ELR (cell line): ENCODE measurements at places on chromosomes 16 and 17.

GRCh38 chr17:50018909-50019308 is 23.9 kb upstream of the DLX3 start:
- DNase-seq: no peak

DNA sequence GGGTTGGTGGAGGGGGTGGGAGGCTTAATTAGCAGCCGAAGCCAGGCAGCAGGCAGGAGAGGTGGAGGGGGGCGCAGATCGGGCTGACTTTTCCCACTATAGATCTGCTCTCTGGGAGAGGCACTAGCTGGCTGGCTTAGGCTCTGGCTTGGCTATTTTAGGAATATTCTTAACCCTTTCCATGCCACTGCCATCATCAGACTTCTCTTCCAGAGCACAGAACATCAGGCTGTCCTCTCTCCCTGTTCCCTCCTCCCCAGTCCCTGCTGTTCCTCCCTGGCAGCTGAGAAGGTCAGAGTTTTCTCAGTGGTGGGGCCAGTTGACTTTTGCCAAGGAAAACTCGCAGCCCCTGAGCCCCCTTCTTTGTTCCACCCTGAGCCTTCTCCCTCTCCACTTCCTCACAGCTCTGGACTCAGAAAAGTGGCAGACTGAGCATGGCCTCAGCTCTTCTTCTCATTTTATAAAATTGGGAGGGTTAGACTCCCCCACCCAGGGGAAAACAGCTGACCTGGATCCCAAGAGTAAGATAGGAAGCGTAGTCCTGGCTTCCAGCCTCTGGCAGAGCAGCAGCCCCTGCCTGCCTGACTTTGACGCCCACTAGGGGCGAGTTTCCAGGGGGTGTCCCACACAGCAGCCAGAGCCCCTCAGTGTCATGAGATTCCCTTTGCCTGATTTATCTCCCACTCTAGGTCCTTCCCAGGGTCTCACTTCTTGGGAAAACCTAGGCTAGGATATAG is 9.9 kb upstream of the C1QL1 start:
- no peak for DNase-seq

DNA sequence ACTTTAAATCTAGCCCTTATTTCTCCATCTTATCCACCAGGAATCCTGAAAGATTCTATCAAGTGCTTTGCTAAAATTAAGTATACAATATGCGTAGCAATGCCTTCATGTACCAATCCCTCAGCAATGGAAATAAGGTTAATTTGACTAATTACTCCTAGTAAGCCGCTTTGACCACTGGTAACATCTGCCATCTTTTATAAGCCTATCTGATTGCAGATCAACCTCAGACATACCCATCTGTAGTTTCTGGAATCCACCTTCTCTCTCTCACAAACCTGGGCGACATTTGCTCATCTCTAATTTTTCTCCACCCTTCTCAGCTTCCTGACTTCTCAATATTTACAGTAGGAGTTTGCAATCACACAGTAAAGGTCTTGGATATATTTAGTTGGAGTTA is 138.8 kb upstream of the CRHR1 start:
- DNase-seq: no peak

DNA sequence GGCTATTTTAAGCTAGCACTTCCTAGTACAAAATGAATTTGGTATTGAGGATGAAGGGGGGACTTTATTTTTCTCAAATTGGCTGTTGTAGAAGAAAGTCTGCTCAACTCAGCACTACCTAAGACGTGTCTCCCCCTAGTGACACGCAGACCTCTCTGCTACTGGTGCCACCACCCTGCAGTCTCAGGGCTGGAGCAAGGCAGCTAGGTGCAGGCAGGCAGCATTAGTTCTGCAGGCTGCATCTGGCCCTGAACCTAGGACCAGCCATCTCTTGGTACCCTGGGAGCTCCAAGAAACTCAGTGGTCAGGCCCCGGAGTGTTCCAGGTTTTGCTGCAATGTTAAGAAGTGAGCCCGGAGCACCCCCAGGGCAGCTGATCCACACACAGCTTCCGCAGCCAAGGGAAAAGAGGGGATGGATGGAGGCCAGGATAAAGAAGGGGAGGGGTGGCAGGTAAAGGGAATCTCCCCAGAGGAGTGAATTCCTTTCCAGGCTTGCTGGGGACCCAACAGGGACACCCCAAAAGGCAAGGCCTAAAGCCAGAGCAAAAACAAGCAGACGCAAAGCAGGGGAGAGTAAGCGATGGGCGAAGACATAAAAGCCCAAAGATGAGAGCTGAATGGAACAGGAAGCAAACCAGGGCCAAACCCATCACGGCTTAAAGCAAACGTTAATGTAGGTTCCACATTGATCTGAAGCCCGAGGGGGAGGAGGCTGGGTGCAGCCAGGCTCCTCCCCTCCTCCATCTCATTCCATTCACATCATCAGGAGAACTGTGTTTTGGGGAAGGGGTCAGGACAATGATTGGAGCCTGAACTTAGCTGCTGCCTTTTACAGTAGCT is 200.5 kb downstream of the ZFHX3 start:
- DNase-seq: peak; percentile 54

DNA sequence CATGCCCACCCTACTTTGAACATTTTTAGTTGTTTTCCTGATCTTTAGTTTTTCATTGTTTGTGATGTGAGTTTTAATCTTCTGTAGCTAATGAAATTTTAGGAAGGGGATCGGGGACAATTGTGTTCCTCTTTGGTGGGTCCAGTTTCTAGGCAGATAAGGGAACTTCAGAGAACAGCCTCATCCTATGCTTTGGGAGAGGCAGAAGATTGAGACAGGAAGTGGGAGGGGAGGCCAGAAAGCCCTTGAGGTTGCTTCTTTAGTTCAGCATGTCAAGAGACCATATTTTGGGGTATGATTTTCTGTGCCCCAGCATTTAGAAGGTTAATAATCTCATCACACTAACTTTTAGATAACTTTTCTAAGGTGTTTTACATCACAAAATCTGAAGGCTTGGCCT is 191.0 kb downstream of the TANC2 start:
- DNase-seq: no peak

- DNase-seq: no peak
These were observed 193.6 kb downstream of the CDH8 start for GRCh38 chr16:61842666-61843065.

GRCh38 chr17:72985882-72986720 is 106.4 kb downstream of the SLC39A11 start:
- DNase-seq: peak; percentile 85

GRCh38 chr17:2033153-2033552 is 3.2 kb downstream of the DPH1 start:
- DNase-seq: no peak

DNA sequence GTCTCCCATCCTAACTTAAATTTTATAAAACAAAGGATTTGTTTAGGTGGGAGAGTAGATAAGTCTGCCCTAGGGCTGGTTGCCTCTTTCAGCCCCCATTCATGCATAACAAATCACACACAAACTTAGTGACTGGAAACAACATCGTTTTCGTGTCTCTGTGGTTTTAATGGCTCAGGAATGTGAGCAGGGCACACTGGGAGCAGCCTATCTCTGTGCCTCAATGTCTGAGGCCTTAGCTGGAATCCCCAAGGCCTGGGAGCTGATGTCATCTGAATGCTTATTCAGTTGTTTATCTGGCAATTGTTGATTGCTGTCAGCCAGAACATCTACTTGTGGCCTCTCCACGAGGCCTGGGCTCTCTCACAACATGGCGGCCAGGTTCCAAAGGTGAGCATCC is 101.9 kb upstream of the HSBP1 start:
- DNase-seq: peak; percentile 42

GRCh38 chr17:77481476-77482374 is 341.0 kb downstream of the SEC14L1 start:
- DNase-seq: no peak

DNA sequence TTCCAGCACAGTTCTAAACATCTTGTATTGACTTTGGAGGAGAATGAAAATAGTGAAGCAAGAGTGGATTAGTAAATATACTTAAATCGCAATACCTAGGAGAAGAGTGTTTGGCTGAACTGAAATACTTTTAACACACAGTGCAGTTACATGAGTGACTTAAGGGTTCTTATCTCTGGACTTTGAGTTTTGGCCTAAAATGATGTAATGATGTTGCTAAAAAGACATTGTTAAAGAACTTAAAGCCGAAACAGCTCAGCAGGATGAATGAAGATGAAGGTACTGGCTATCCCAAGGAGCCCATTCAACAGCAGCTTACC is 28.1 kb downstream of the PMP22 start:
- DNase-seq: no peak

DNA sequence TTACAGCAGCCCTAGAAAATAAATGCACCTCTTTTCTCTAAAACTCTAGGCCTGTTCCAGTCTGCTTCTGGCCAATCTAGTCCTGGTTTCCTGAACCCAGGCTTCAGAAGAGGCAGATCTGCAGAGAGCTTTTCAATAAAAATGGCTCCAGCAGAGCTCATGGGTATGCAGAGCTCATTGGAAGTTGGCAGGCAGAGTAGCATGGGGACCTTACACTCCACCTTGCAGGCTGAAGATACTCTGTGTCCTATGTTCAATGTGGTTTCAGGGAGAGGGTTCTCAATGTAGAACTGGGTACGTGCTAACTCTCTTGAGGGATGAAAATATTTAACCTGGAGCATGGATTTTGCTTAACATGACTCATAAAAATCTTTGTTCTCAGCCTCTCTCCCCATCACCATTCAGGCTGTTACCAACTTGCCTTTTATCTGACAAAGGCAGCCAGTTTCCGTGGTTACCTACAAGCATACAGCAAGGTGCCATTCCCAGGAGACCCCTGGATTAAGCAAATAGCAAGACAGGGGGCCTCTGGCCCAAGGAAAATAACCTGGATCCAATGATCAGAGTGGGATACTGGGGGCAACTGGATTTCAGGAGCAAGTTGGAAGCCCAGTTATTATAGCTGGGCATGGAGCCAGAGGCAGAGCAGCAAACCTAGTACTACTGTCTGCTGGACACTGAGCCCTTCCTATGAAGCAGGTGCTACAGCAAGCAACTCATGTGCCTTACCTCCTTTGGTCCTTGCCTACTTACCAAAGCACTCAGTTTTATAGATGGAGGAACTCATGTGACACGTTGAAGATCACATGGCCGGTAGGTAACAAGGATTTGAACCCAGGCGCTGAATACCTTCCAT is 98.2 kb upstream of the DHX40 start:
- no peak for DNase-seq

DNA sequence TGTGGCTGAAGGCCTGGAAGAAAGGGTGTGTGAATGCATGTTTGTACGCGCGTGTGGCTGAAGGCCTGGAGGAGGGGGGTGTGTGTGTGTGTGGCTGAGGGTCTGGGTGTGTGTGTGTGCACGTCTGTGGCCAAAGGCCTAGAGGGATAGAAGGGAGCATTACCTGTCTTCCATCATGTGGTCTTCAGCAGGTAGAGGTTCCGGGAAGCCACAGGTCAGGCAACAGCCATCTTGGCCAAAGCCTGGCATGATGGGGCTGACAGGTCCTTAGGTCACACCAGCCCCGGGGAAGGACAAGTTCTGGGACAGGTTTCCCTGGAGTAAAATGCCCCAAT is 5.2 kb downstream of the LITAFD start:
- DNase-seq: no peak

GRCh38 chr16:9238346-9238745 is 146.9 kb downstream of the HAPSTR1 start:
- DNase-seq: no peak

DNA sequence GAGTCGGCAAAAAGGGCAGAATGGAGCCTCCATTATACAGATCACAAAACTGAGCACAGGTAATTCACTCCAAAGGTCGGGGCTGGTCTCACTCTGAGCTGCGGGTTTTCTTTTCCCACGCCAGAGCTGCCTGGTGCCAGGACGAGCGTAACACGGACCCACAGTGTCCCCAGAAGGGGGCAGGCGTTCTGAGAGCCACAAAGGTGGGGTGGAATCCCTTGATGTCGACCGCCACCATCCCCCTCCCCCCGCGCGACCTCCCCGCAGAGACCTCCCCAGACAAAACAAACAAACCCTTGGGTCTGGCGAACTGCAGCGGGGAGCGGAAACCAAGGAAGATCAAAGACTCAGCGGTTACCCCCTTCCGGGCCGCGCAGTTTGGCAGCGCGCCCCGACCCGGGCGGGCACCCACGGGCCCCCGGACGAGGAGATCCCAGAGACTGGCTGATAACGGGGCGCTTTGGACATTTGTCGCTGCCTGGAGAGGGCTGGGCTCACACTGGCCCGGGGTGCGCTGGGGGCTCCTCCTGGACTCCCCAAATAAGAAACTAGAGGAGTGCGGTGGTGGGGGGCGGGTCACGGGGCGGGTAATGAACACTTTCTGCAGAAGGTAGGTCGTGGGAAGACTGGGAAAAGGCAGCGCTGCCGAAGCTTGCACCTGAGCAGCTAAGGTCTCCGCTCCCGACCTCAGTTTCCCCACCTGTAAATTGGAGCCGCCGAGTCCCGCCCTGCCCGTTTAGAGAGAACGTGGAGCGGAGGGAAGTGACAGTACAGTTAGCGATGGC is 664 bp upstream of the NKD1 start:
- DNase-seq: peak; percentile 33

DNA sequence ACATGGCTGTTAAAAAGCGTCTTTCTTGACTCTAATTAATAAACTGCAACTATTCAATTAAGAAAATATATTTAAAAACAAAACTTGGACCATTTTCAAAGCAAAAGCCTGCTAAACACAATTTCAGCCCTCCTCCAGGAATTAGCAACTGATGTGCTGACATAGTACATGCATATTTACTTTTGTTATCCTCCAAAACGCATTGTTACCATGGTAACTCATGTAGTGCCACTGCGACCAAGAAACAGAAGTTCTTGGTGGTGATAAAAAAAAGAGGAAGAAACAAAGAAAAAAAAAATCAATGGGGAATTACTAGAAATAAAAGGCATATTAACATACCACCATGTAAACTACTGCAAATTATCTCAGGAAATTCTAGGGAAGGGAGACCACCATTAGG is 793.4 kb upstream of the CDH8 start:
- no peak for DNase-seq

- DNase-seq: peak; percentile 48
These were observed 763 bp downstream of the ZKSCAN2 start for GRCh38 chr16:25256695-25257469.

DNA sequence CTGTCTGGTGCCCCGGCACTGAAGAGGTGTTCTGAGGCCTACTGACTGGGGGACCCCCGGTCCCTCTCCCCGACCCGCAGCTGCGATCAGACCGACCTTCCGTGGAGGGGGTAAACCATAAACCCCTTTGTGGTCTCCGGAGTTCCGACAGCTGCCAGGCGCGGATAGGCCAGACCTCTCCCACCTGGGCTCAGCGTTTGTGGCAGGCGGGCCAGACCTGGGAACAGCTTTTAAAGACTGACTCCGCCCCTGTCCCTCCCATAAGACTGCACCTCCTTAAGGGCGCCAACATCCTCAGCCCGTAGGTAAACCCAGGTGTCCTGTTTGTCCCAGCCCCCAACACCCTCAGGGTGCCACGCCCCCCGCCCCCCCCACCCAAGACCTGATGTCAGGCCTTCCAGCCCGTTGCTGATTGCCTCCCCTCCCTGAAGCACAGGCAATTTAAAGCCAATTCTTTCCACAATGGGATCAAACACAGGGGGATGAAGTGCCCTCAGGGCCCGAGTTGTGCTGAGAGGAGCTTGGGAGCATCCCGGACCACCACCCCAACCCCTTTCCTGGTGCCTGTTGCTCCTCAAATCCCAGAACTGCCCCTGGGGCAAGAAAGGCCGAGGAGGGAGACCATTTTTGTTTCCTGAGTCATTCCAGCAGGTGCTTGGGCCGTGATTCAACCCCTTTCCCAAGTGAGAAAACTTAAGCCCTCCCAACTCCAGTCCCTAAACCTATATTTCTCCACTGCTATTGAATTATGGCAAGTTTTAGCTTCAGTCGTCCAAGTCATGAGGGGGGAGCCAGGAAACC is at the start of gene SOX15:
SOX15 (minus strand) TSS at position 204 of the 801 bp plus-strand sequence. CDS start 418 bp downstream, outside the sequence.
- DNase-seq: peak; percentile 91

GRCh38 chr16:53805752-53806151 is 101.8 kb downstream of the FTO start:
- no peak for DNase-seq

- DNase-seq: no peak
These were observed 51.4 kb downstream of the WSB1 start for GRCh38 chr17:27345141-27345904.
